CD4-positive, alpha-beta memory T cell (primary cell): ENCODE measurements at places on chromosomes 12 and 14.

DNA sequence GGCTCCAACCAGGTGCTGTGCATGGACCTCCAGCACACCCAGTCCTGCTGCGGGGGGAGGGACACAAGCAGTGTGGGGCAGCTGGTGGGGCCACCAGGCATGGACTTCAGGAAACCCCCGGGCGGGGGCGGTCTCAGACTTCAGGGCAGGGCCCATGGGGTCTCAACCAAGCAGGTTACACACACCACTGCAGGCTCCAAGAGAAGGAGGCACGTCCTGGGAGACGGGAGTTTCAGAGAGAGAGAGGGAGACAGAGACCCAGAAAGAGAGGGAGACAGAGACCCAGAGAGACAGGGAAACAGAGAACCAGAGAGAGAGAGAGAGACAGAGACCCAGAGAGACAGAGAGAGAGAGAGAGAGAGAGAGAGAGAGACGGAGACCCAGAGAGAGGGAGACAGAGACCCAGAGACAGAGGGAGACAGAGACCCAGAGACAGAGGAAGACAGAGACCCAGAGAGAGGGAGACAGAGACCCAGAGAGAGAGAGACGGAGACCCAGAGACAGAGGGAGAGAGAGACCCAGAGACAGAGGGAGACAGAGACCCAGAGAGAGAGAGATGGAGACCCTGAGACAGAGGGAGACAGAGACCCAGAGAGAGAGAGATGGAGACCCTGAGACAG, 128.9 kb downstream of the NCOR2 start:
- DNase-seq, result no peak

- no peak for DNase-seq
These were observed 12.9 kb downstream of the MMP14 start for GRCh38 chr14:22849212-22849819.

- no peak for DNase-seq
These were observed 76.5 kb downstream of the TRMT5 start for GRCh38 chr14:60904381-60904780.

DNA sequence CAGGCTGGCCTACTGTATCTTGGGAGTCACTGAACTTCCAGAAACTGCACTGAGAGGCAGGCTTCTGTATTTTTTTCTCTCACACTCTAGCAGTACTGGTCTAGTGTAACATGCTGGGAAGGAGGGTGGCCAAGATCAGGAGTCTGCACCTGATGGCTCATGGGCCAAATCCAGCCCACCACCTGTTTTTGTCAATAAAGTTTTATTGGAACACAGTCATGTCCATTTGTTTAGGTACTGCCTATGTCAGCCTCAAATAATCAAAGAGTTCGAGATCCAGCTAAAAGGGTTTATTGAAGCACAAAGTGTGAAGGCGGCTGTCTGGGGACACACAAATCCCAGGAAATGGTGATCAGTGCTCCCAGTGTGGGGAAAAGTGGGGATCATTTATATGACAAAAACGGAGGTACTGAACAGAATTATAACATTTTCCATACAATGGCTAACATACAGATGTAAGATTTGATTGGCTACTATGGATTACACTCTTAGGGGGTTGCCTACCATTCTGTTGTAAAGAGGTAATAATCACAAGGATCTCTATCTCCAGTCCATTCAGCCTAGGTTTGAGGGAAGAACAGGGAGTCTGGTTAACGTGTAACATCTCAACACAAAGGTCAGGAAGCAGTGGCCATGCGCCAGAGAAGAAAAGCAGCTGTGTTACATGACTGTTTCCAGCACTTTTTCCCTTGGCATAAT, 12.9 kb downstream of the USP30 start:
- DNase-seq, result no peak
